ENCODE measurements at places on chromosomes 4 and X.

DNA sequence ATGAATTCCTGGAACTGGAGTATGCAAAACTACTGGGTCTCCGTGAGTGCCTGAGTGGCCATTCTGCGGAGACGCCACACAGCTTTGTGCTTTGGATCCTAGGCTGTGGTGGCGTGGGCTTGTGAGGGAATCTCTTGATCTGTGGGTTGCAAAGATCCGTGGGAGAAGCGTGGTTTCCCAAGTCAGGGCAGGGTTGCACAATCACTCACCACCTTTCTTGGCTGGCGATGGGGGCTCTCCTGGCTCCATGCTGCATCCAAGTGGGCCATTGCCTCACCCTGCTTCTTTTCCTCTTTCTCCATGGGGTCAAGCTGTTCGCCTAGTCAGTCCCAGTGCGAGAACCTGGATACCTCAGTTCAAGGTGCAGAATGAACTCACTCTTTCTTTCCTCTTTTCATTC lies 62.5 kb downstream of the SLAIN2 start:
- peaks cover 2% of the 10 kb centered on the region for H3K36me3 ChIP-seq
- no peak overlapping the region for H3K27ac ChIP-seq
- no peaks in the 10 kb centered on the region for H3K27me3 ChIP-seq
- H3K4me3 ChIP-seq: no peak overlapping the region

DNA sequence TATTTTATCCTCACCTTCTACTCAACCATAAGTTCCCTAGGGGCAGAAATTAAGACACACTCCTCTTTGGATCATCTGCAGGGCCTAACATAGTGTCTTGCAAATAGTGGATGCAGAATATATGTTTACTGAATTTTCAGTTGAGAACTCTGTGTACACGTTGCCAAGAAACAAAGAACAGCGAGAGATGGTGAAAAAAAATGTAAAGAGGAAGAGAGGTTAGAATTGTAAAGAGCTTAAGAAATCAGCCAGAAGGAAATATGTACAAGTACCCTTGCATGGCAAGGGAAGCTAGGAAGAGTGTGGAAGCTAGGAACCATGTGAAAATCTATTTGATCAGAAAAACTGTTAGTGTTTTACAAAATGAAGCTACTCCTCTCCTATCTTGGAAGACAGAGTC lies 431.0 kb downstream of the SMARCA1 start:
- H3K27me3 ChIP-seq: no peaks in the 10 kb centered on the region
- H3K36me3 ChIP-seq: peaks cover 20% of the 10 kb centered on the region

- DNase-seq: peak; percentile 46
- H3K27ac ChIP-seq: no peak overlapping the region
- H3K27me3 ChIP-seq: no peaks in the 10 kb centered on the region
- H3K4me1 ChIP-seq: 0 out of 2 replicates have a peak, but pooled peaks cover 3% of the 10 kb centered on the region
- H3K36me3 ChIP-seq: peaks cover 7% of the 10 kb centered on the region
These were observed 253.2 kb downstream of the SPRY1 start for GRCh38 chr4:123649645-123650391.

DNA sequence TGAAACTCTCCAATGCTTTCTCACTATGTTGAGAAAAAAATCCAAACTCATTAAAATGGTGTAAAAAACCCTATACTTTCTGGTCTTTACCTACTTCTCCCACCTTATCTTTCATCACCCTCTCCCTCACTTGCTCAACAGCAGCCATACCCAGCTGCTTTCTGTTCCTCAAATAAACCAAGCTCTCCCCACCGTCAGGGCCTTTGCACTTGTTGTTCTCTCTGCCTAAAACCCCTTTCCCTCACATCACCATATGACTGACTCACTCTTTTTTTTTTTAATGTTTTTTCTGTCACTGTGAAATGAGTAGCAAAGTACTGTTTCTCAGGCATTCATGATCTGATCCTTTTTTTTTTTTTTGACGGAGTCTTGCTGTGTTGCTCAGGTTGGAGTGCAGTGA lies 122.3 kb upstream of the TMEM164 start:
- no peaks in the 10 kb centered on the region for H3K4me1 ChIP-seq
- H3K27ac ChIP-seq: no peak overlapping the region
- no peak for DNase-seq
- H3K27me3 ChIP-seq: no peaks in the 10 kb centered on the region
- no peak overlapping the region for H3K4me3 ChIP-seq

- H3K4me3 ChIP-seq: no peak overlapping the region
- no peak for DNase-seq
- no peak overlapping the region for H3K27ac ChIP-seq
- no peaks in the 10 kb centered on the region for H3K36me3 ChIP-seq
- no peaks in the 10 kb centered on the region for H3K4me1 ChIP-seq
These were observed 182.1 kb downstream of the SH3KBP1 start for GRCh38 chrX:19705196-19705769.

DNA sequence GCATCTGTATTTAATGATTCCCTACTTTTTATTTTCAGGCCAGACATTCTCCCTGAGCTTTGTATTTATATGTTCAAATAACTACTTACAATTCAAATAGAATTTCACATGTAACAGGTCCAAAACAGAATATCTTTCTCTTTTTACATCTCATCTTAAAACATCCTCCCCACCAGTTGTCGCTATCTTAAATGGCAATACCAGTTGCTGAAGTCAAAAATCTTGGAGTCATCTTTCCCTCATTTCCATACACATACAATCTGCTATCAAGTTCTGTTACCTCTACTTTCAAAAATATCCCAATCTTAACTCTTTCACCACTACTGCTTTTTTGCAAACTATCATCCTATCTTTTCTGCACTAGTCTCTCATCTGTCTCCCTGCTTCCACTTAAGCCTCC lies 330.5 kb downstream of the STPG2 start:
- no peaks in the 10 kb centered on the region for H3K4me1 ChIP-seq
- H3K27me3 ChIP-seq: no peaks in the 10 kb centered on the region
- no peaks in the 10 kb centered on the region for H3K36me3 ChIP-seq
- H3K4me3 ChIP-seq: no peak overlapping the region
- DNase-seq: no peak

DNA sequence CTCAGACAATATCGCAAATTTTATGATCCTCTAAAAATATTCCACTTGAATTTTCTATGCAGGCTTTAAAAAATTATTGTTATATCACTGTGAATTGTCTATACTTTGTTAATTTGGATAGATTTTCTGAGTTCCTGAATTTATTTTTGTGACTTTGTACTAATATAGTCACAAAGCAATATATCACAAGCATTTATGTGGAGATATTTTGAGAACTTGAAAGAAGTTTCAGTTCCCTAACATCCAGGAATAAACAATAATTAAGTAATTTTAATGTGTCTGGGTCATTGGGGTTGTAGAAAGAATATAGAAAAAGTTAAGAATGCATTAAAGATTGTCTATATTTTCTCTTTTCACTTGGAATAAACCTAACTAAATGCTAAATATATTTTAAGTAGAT lies 32.0 kb downstream of the CXCL8 start:
- H3K36me3 ChIP-seq: no peaks in the 10 kb centered on the region
- no peak for DNase-seq
- no peak overlapping the region for H3K4me3 ChIP-seq
- no peaks in the 10 kb centered on the region for H3K4me1 ChIP-seq

- H3K4me3 ChIP-seq: peak overlapping the region; percentile 55
- H3K27ac ChIP-seq: no peak overlapping the region
- H3K4me1 ChIP-seq: 0 out of 2 replicates have a peak, but pooled peaks cover 2% of the 10 kb centered on the region
- H3K36me3 ChIP-seq: 0 out of 3 replicates have a peak, but pooled peaks cover 4% of the 10 kb centered on the region
- H3K27me3 ChIP-seq: no peaks in the 10 kb centered on the region
These were observed 42.0 kb downstream of the LGI2 start for GRCh38 chr4:24988776-24989175.

DNA sequence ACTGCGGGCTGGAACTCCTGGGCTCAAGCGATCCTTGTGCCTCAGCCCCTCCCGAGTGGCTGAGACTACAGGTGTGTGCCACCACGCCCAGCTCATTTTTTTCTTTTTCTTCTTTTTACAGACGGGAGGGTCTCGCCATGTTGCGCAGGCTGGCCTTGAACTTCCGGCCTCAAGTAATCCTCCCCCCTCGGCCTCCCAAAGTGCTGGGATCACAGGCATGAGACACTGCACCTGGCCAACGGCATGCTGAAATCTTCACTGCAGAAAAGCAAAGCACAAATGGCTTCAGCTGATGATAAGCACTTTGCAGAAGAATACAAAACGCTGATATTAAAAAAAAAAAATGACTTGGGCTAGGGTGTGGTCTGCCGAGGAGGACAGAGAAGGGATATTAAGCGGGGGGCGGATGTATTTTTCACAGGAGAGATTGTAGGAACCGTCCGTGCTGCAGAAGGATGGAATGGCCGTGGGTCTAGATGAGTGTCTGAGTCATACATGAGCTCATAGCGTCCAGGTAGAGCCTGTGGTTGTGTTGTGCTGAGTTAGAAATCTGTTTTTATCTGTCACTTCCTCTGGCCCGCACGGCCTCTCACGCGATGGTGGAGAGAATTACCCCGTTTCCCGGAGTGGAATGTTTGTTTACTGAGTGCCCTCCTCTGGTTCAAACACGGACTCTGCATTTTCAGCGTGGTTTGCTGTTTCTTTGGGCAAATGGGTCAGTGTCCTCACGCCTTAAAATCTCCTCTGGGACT lies 8.5 kb upstream of the AKAP17A start:
- no peak overlapping the region for H3K4me3 ChIP-seq
- no peaks in the 10 kb centered on the region for H3K4me1 ChIP-seq
- no peaks in the 10 kb centered on the region for H3K27me3 ChIP-seq
- no peaks in the 10 kb centered on the region for H3K36me3 ChIP-seq

DNA sequence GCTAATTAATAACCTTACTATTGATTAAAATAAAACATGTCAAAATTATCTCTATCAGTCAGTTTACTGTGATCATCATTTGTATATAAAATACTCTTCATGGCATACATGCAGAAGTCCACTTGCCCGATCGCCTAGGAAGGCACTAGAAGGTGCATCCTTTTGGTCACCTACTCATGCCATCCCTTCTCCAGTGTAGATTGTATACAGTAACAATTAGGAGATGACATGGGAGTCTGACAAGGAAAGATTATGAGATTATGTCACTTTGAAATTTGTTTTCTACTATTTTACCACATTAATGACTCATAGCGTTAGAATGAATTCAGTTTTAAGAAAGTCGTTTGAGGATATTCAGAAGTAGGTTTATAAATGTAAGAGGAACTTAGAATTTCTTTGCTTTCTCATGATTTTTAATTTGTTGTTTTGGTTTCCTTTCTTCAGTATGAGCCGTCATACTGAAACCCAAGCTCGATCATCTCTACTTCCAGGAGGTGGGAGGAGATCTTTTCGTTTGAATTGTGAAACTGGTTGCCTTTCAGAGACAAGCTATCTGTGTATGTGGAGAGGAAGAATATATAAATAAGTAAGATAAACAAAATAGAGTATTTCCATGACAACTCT lies 51.1 kb upstream of the UNC5C start:
- H3K4me1 ChIP-seq: no peaks in the 10 kb centered on the region
- no peaks in the 10 kb centered on the region for H3K36me3 ChIP-seq
- H3K27me3 ChIP-seq: no peaks in the 10 kb centered on the region
- H3K4me3 ChIP-seq: no peak overlapping the region
